ENCODE measurements at places on chromosomes 13 and 19.
A peak's percentile ranks its signal among the peaks of the same experiment; 100 is the strongest.

GRCh38 chr13:31982540-31982939 is 49.0 kb upstream of the FRY start:
- DNase-seq, result peak; percentile 96

GRCh38 chr13:111876506-111876905 is 190.4 kb upstream of the SOX1 start:
- no peak for DNase-seq

GRCh38 chr13:41457589-41458186 is 338 bp downstream of the RGCC start:
- DNase-seq, result peak; percentile 47

DNA sequence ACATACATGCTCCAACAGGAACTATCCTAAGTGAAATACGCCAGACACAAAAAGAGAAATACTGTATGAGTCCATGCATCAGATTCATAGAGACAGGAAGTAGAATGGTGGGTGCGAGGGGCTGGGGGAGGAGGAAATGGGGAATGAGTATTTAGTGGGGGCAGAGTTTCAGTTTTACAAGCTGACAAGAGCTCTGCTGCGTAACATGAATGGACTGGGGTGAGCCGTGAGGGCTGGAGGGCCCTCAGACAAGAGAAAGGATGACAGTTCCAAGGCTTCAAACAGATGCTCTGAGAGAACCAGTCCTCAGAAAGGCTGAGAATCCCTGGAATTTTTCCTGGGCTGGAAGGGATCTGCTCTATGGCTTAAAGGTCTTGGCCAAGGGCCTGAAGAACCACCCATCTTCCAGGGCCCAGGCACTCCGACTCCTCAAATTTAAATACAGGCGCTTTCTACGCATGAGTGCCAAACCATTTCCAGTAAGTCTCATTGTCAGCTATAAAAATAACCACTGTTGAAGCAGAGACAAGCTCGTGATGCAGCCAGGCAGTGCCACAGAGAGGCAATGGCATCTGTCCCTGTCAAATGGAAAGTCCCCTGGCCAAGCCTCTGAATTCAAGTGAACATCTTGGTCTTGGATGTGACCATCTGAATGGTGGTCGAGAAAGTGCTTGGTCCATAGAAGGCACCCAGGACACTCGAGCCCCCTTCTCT is 17.5 kb downstream of the KLF2 start:
- no peak for DNase-seq

GRCh38 chr13:74132776-74133656 is 1.2 kb downstream of the KLF12 start:
- DNase-seq, result peak; percentile 49

DNA sequence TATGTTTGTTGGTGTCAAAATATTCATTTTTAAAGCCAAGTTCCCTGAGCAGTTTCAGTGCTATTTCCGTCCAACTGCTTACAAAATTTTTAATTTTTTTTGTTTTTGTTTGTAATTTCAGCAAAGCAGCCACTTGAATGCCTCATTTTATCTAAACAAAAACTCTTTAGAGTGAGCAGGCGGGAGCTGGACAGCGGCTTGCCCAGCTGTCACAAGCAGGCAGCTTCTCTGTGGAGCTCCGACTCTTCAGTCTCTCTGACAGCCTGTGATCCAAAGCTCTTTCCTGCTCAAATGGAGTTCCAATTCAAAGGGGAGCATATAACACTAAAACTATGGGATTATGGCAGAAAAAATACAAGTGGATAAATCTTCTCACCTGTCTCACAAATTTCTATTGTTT is 618.3 kb upstream of the PCDH20 start:
- DNase-seq, result no peak

DNA sequence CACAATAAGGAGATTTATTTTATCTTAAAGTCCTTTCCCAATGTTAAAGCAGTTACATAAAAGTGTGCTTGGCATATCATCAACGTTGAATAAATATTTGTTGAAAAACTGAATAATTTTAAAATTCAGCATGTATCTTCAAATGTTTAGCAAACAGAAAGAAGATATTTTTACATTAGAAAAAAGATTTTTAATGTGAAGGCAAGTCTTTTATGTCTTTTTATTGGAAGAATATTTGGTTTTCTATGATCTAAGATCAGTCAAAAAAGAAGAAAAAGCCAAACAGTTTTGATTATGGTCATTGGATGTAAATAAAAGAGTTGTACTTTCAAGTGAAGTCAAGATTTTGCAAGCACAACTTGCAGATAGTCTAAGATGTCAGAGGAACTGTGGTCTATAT is 397.4 kb downstream of the DACH1 start:
- DNase-seq, result no peak

DNA sequence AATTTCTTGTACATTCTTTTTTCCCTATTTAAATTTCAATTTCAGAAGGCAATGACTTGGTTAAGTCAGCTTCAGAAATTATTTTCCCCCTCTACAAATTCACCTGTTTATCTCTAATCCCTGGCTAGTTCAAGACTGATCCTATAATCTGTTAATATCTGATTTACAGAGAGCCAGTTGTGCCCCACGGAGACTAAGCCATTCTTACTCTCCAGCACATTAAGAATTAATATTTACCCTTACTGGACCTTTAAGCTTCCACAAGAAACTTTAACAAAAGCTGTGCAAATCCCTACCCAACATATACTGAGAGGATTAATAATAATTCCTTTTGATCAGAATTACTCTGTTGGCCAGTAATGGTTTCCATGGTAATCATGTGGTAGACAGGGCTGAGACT is 786.2 kb downstream of the PCDH9 start:
- DNase-seq, result no peak

DNA sequence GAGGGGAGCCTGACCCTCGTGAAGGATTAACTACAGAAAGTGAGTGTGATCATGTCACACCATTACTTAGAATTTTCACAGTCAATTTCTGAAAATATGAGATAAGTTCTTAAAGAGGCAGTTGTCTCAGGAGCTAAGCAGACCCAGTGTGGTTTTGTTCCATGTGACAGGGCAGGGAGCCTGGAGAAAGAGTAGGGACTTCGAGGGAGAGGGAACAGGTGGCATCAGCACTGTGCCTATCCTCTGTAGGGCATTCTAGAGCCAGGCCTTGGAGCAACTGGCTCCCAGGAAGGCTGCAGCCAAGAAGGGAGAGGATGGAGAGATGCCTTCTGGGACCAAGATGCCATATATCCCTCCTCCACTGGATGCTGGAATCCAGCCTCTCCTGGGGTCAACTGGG is 183.0 kb downstream of the TSHZ3 start:
- DNase-seq, result no peak

GRCh38 chr13:76454991-76455390 is 431.2 kb downstream of the KCTD12 start:
- DNase-seq, result no peak

DNA sequence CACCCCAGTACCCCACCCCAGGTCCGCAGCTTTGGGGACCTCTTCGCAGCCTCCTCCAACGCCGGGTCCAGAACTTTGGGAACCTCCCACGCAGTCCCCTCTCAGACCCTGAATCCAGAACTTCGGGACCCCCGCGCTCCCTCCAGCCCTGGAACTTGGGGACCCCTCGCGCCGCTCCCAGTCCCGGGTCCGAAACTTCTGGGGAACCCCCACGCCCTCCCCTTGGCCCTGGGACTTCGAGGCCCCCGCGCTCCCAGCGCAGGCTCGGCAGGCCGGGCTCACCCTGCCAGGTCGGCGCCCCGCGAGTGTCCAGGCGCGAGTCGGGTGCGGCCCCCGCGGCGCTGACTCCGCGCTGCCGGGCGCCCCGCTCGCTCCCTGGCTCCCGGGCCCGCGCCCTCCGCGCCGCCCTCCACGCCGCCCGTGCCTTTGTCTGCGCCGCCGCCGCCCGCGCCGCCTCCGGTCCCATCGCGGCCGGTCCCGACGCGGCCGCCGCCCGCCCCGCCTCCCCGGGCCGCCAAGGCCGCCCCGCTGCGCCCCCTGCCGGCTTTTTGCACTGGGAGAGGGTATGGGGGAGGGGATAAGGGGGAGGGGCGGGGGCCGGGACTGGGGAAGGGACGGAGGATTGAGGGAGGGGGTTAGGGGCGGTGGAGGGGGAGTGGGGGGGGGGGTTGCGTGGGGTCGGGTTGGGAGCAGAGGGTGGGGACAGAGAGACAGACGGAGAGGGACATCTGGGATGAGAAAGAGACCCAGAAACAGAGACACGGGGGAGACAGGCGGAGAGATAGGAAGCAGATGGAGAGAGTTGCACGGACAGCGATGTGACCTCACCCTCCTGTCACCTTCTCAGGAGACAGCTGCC is at the start of gene HOMER3:
TSS of gene HOMER3 (minus strand) at position 449 of the 859 bp plus-strand sequence. CDS start 2,235 bp downstream, outside the sequence.
- DNase-seq, result peak; percentile 72

- no peak for DNase-seq
These were observed 586.4 kb downstream of the LMO7 start for GRCh38 chr13:76222511-76222910.

GRCh38 chr13:105509981-105510762 is 1025.3 kb downstream of the EFNB2 start:
- DNase-seq, result no peak

DNA sequence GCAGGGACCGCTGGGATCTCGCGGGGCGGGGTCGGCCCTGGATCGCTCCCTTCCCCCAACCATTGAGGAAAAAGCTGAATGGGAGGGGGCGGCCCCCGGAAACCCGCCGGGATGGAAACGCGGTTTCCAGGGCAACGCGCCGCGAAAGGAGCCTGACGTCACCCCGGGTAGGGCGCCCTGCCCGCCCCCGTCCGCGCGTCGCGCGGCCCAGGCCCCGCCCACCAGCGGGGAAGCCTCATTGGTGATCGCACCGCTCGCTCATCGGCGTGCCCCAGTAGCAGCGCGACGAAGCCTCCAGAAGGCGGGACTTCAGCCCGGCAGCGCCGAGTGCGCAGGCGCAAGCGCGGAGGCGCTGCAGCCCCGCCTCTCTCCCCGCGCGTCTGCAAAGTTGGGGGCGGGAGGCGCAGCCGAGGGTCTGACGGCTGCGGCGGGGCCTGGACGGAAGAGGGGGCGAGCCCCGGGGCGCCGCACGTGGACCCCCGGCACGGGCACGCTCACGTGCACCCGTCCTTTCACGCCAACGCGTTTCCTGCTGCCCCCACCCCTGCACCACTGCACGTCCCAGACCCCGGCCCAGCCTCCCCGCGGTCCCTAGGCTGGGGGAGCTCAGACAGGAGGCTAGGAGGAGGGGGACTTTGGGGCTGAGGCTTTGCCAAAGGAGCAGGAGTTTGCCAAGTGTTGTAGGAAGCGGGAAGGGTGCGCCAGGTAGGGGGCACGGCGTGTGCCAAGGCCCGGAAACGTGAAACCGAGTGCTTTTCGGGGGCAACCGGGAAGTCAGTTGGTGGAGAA is 8.2 kb upstream of the CIRBP start:
- DNase-seq, result peak; percentile 98

GRCh38 chr19:17125728-17126677 is 50.4 kb downstream of the MYO9B start:
- peak; percentile 85 for DNase-seq

DNA sequence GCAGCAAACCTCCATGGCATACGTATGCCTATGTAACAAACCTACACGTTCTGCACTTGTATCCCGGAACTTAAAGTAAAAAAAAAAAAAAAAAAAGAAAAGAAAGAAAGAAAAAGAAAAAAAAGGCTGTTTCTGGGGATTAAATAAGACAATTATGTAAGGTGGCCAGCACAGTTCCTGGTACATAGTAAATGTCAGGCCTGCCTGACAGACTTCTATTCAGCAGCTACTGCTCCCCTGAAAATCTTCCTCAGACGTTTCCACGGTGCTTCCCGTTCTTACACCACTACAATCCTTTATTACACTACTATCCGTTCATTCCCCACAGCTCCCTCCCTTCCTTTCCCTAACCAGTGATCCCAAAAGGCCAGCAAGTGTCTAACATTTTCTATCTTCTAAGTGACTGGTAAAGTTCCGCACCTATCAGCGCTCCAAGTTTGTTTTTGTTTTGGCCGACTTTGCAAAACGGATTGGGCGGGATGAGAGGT is 636 bp upstream of the RB1 start:
- DNase-seq, result peak; percentile 71

Data from hematopoietic multipotent progenitor cell treated with erythropoietin and hydrocortisone succinate and interleukin-3 and kit ligand, for 4 days (in vitro differentiated cells).